ENCODE measurements at places on chromosomes 1 and 21. TPM values are rescaled to one million over a fixed set of nuclear protein-coding genes. Genes with fewer than 3 reads are reported as not detected.
A peak's percentile ranks its signal among the peaks of the same experiment; 100 is the strongest.

DNA sequence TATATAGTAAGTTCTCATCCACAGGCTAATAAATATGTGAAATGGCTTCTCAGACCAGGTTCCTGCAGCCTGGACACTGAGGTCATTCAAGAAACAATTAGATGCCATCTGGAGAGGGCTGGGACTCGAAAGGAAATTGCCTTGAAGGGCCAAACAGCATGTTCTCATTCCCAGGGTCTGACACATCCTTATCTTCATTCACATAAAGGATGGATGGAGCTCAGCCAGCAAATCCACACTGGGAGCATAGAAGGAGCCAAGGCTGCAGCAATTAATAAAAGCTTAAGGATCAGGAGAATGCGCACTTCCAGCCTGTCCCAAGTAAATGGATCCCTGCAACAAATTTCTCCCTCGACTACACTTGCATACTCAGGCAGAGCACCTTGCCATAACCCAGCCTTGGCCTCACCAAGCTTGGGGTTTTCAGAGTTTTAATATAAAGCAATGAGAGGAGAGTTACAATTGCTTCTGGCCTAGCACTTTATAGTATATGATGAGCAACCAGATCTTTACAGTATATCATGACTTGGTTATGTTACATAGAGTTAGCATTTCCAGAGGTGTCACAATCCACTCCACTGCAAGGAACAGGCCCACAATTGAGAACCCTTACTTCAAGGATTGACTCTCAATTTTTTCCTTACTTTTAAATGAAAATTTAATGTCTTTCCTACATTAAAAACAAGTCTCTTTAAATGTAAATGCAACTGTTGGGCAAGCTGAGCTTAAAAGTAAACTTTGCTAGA, 55.9 kb downstream of the BCAR3 start:
- DNase-seq = peak; percentile 89
- H3K4me1 ChIP-seq = peaks cover 91% of the 10 kb centered on the region
- no peaks in the 10 kb centered on the region for H3K27me3 ChIP-seq

- DNase-seq = no peak
- no peak overlapping the region for H3K27ac ChIP-seq
- 0 out of 2 replicates have a peak, but pooled peaks cover 5% of the 10 kb centered on the region for H3K27me3 ChIP-seq
Measured at GRCh38 chr1:116347696-116348095, 25.3 kb upstream of the ATP1A1 start.

Gene CYP4A11
- total RNA-seq = not detected

GRCh38 chr1:41315871-41316270, 45.4 kb upstream of the FOXO6 start:
- H3K4me3 ChIP-seq = no peak overlapping the region
- H3K4me1 ChIP-seq = peaks cover 12% of the 10 kb centered on the region
- H3K27me3 ChIP-seq = no peaks in the 10 kb centered on the region
- H3K36me3 ChIP-seq = no peaks in the 10 kb centered on the region
- no peak overlapping the region for H3K27ac ChIP-seq

Gene DPT
- total RNA-seq = 11.8 TPM

Gene FMO1
- total RNA-seq = not detected

Gene ADAMTS4
- total RNA-seq = 5.9 TPM

DNA sequence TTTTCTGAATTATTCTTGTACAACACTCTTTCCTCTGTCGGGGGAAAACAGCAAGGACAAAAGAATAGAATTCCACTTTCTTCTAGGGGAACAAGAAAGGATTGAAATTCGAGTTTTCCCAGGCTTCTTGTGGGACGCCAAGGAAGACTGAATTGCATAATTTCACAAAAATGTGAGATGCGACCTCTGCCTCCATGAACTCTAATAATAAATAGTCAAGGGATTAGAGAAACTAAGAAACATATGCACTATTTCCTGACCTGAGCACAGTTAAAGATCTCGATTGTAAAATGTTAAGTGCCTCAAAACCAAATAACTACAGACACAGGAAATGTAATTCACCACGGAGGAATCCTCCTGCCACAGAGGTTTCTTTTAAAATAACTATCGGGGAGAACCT, 117.3 kb upstream of the MARK1 start:
- H3K27me3 ChIP-seq = no peaks in the 10 kb centered on the region
- peak; percentile 4 for DNase-seq
- H3K36me3 ChIP-seq = no peaks in the 10 kb centered on the region

Gene SPRR4
- not detected for total RNA-seq

DNA sequence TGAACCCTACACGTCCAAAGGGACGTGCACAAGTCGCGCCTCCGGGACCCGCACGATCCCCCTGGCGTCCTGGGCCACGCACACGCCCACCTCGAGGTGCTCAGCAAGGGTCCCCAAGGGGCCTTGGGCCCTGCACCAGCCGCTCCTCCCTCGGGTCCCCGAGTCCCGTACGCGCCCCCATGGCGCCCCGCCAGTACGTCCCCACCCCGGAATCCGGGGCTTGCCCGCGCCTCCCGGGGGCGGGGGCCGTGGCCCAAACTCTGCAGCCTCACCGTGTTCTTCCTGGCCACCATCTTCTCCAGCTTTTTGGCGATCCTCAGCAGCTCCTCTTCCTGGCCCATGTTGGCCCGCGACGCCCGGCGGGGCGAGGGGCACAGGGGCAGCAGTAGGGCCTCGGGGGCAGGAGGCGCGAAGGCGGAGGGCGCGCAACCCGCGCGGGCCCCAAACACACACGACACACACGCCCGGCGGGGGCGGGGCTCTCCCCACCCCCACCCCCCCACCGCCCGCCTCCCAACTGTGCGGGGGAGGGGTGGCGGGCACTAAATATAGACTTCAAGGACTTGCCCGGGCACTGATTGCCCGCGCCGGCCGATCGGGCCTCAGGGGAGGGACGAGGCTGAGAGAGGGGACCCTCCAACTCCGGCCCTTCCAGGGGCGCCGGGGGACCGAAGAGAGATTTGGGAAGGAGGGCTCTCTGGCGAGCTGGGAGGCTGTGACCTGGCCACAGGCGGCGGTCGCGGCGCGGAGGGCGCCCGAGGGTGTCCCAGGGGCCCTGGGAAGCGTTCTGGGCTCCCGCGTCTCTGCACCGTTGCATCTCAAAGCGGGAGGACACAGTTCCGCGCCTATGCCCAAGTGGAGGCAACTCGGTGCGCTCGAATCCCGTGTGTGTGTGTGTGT, at the start of gene TCEA3:
TSS of gene TCEA3 (minus strand) at position 456 of the 900 bp plus-strand sequence. CDS start at position 341, 115 bp downstream.
- peak within 1 kb of the TSS; percentile 88 for H3K27ac ChIP-seq
- DNase-seq = peak; percentile 59
- no peaks in the 10 kb centered on the region for H3K36me3 ChIP-seq
- H3K4me1 ChIP-seq = peaks cover 21% of the 10 kb centered on the region

DNA sequence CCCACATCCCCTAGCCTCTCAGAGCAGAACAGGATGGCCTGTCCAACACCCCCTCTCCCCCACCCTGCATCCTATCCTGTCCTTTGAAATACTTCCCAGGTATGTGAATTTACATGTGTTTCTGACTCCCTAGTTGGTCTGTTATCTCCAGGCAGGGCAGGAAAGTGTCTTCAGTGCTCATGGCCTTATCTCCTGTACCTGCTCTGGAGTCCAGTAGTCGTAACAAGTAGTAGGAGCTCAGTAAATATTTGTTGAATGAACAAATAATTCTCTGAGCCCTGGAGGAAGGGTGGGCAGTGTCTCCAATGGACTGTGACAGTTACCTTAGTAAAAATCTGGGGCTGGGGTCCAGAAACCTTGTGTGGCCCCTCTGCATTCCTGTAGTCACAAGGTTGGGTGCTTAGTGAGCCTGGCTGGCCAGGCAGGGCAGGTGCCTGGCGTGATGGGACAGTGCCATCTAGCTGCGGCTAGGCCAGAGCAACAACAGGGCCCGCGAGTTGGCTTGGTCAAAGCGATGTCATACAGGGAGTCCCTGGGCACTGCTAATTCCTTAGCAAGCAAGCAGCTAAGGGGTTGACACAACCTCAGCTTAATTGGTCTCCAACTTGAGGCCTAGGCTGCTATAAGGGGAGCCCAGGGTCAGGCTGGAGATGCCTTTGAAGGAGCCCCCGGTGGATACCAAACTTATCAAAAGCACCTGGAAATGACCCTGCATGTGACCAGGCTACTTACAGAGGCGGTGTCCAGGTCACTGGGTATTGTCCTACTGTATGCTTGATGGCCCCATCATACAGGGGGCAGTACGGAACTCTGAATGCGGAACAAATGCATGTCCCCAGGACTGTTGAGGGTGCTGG, 89.0 kb upstream of the PPM1J start:
- no peaks in the 10 kb centered on the region for H3K27me3 ChIP-seq
- H3K4me3 ChIP-seq = no peak overlapping the region
- peak; percentile 85 for DNase-seq
- H3K36me3 ChIP-seq = no peaks in the 10 kb centered on the region

Gene F13B
- total RNA-seq = not detected

GRCh38 chr21:29465546-29465945, 166.8 kb downstream of the BACH1 start:
- no peak overlapping the region for H3K4me3 ChIP-seq
- DNase-seq = no peak
- H3K4me1 ChIP-seq = no peaks in the 10 kb centered on the region
- H3K27me3 ChIP-seq = no peaks in the 10 kb centered on the region
- no peak overlapping the region for H3K27ac ChIP-seq
- H3K36me3 ChIP-seq = no peaks in the 10 kb centered on the region

- H3K36me3 ChIP-seq = no peaks in the 10 kb centered on the region
- no peak overlapping the region for H3K4me3 ChIP-seq
- H3K27me3 ChIP-seq = no peaks in the 10 kb centered on the region
- H3K4me1 ChIP-seq = no peaks in the 10 kb centered on the region
- DNase-seq = no peak
- H3K27ac ChIP-seq = no peak overlapping the region
Measured at GRCh38 chr21:36396325-36396724, 11.1 kb downstream of the CHAF1B start.

GRCh38 chr1:200260597-200261335, 149.1 kb downstream of the ZNF281 start:
- no peak overlapping the region for H3K4me3 ChIP-seq
- no peaks in the 10 kb centered on the region for H3K4me1 ChIP-seq
- no peaks in the 10 kb centered on the region for H3K27me3 ChIP-seq
- H3K36me3 ChIP-seq = no peaks in the 10 kb centered on the region
- peak; percentile 63 for DNase-seq

- no peaks in the 10 kb centered on the region for H3K27me3 ChIP-seq
- no peak overlapping the region for H3K4me3 ChIP-seq
- H3K36me3 ChIP-seq = no peaks in the 10 kb centered on the region
- no peaks in the 10 kb centered on the region for H3K4me1 ChIP-seq
- DNase-seq = no peak
Measured at GRCh38 chr1:33615546-33615945, 143.1 kb downstream of the ZSCAN20 start.

- H3K27ac ChIP-seq = no peak overlapping the region
- H3K4me1 ChIP-seq = peaks cover 30% of the 10 kb centered on the region
- no peaks in the 10 kb centered on the region for H3K27me3 ChIP-seq
Measured at GRCh38 chr1:43982808-43983207, 3.8 kb downstream of the B4GALT2 start.

- no peak overlapping the region for H3K27ac ChIP-seq
- no peaks in the 10 kb centered on the region for H3K36me3 ChIP-seq
- H3K4me1 ChIP-seq = peaks cover 19% of the 10 kb centered on the region
- no peak overlapping the region for H3K4me3 ChIP-seq
Measured at GRCh38 chr1:93821423-93822144, 57.4 kb downstream of the DNTTIP2 start.

GRCh38 chr1:209710093-209710492, 5.4 kb downstream of the HSD11B1 start:
- peak; percentile 35 for DNase-seq
- no peaks in the 10 kb centered on the region for H3K27me3 ChIP-seq
- peaks cover 19% of the 10 kb centered on the region for H3K4me1 ChIP-seq
- no peaks in the 10 kb centered on the region for H3K36me3 ChIP-seq

Gene PALMD
- total RNA-seq = not detected

Gene RPRD2
- total RNA-seq = 7.6 TPM

Gene PEA15
- total RNA-seq = 415 TPM

- H3K36me3 ChIP-seq = no peaks in the 10 kb centered on the region
- H3K27me3 ChIP-seq = no peaks in the 10 kb centered on the region
- no peak for DNase-seq
- peaks cover 19% of the 10 kb centered on the region for H3K4me1 ChIP-seq
- H3K4me3 ChIP-seq = no peak overlapping the region
- H3K27ac ChIP-seq = no peak overlapping the region
Measured at GRCh38 chr1:232894436-232894835, 56.0 kb upstream of the NTPCR start.

DNA sequence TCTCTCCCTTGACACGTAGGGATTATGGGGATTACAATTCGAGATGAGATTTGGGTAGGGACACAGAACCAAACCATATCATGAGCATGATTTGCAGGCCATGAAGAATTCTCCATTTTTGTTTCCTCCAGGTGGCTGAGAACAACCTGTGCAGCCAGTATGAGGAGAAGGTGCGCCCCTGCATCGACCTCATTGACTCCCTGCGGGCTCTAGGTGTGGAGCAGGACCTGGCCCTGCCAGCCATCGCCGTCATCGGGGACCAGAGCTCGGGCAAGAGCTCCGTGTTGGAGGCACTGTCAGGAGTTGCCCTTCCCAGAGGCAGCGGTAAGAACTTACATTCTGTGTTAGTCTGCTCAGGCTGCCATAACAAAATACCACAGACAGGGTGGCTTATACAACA, 9.7 kb downstream of the MX1 start:
- H3K4me3 ChIP-seq = no peak overlapping the region
- H3K36me3 ChIP-seq = no peaks in the 10 kb centered on the region
- DNase-seq = no peak

DNA sequence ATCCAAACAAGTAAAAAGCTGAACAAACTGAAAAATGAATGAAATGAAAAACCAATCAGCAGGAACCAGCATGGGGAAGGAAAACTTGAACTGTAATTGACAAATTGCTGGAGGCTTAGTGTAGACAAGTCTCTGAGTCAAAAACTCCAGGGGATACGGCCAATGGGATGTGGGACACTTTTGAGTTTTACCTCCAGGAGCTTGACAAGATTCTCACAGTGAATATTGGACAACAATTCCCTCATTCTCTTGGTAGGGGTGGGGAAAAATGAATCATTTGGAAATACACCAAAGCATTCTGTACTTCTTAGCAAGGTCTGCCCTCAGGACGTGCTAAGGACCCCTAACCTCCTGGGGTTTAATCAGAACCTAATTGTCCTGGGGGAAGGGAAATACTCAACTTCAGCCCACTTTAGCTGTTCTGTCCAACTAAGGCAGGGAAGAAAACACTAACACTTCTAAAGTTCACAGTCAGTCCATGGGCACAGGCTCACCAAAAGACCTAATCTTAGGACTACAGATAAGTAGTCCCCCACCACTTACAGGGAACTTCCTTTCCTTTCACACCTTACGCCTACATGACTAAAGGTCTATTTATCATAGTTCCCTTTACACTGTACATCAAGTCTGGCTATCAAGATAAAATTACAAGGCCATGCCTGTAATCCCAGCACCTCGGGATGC, 60.7 kb upstream of the CDC42BPA start:
- no peak overlapping the region for H3K27ac ChIP-seq
- DNase-seq = peak; percentile 10
- no peaks in the 10 kb centered on the region for H3K36me3 ChIP-seq
